ENCODE measurements at places on chromosomes 3 and 15.

DNA sequence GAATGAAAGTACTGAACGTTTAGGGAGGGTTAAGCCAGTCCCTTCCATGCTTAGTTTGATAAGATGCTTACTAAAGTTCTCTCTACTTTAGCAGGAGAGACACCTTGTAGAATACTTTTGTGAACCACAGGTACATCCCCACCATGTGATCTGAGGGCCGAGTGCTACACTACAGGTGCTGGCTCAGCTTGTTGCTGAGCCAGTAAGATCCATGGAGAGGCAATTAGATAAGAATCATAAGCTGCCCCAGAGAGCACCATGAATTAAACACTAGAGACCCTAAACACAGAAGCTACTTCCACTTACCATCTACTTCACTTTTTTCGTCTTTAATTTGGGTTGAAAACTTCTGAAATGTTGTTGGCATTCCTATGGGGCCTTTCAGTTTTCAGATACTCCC is 70.5 kb upstream of the GOLGA8B start:
- DNase-seq: no peak

DNA sequence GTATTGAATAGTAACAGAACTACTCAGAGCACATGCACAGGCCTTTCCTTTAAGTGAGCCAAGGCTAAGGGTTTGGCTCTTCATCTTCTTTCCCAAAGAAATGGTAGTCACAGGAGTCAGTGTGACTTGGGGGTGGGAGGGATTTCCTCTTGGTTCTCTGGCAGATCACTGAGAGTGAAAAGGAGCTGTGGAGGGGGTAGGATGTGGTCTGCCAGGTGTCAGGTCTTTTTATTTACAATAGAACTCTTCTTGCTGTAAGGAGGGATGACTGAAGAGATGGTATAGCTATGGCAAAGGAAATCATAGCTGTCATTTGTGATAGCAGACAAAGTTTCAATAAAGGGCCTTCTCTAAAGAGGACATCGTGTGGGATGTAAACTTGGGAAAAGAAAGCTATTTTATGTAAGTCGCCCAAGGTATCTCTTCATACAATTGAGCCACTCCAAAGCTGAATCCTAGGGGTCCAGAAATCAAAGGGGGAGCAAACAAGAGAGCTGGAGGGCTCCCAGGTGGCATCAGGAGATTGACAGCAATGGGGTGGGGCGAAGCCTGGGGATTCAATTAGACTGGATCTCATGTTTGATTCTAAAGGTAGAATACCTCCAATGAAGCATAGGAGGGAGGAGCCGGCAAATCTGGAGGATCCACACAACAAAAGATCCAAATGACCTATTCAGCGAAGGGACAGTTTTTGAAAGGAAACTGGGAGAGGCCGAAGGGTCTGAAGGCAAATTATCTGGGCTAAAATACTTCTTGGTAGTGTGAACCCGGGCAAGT is 20.0 kb upstream of the CHD2 start:
- DNase-seq: no peak

DNA sequence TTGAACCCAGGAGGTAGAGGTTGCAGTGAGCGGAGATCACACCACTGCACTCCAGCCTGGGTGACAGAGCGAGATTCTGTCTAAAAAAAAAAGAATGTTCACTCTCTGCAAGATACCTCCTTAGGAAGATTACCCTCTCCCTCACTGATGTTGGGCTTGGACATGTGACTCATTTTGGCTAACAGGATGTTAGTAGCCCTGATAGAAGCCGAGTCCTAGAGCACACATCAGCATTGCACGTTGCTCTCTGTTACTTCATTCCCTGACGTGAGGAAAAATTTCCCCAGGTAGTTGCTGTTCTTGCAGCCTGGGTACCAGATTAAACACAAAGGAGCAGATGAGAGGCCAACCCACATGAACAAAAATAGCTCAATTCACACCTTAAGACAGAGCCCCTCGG is 78.1 kb upstream of the PRICKLE2 start:
- no peak for DNase-seq

DNA sequence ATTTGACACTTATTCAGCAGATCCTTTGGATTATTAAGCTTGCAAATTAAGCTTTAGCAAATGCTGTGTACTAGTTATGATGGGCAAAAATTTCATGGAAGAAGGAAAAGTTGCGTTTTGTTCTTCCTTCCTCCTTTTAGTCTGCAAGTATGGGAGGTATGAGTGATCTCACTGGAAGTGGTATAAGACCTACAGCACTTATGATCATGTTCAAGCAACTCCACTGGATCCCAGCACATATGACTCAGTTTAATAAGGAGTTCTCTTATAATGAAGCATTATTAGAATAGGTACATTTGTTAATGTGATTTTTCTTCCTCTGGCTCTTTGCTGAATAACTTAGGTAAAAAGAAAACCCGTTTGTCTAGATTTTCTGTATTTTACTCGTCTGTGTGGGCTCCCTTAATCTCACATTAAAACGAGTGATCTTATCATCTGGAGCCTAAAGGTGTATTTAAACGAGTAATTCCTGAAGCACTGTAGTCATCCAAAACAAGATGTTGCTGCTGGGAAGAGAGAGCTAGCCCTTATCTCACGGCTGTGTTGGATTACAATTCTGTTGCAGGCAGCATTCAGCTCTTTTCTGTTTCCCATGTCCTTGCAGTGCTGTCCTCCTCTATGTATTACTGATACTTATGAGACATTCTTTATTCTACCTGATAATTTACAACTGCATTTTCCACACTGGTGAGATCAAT is 264.9 kb downstream of the GBE1 start:
- no peak for DNase-seq
